ENCODE measurements at places on chromosomes 12 and 14. TPM values are rescaled to one million over a fixed set of nuclear protein-coding genes. Genes with fewer than 3 reads are reported as not detected.
A peak's percentile ranks its signal among the peaks of the same experiment; 100 is the strongest.

The TMTC2 gene
- total RNA-seq = 19.8 TPM

The PRH1 gene
- 64.8 TPM for total RNA-seq

The CCDC184 gene
- total RNA-seq = 0.79 TPM

- no peak for DNase-seq
- no peak overlapping the region for H3K4me3 ChIP-seq
- no peaks in the 10 kb centered on the region for H3K4me1 ChIP-seq
- H3K27ac ChIP-seq = no peak overlapping the region
- no peaks in the 10 kb centered on the region for H3K36me3 ChIP-seq
- no peaks in the 10 kb centered on the region for H3K27me3 ChIP-seq
These were observed 23.9 kb downstream of the NCKAP1L start for GRCh38 chr12:54521293-54522060.

GRCh38 chr12:19572920-19573558 is 133.7 kb downstream of the AEBP2 start:
- DNase-seq = peak; percentile 13
- H3K27me3 ChIP-seq = no peaks in the 10 kb centered on the region
- no peak overlapping the region for H3K27ac ChIP-seq
- no peaks in the 10 kb centered on the region for H3K36me3 ChIP-seq
- peaks cover 26% of the 10 kb centered on the region for H3K4me1 ChIP-seq

DNA sequence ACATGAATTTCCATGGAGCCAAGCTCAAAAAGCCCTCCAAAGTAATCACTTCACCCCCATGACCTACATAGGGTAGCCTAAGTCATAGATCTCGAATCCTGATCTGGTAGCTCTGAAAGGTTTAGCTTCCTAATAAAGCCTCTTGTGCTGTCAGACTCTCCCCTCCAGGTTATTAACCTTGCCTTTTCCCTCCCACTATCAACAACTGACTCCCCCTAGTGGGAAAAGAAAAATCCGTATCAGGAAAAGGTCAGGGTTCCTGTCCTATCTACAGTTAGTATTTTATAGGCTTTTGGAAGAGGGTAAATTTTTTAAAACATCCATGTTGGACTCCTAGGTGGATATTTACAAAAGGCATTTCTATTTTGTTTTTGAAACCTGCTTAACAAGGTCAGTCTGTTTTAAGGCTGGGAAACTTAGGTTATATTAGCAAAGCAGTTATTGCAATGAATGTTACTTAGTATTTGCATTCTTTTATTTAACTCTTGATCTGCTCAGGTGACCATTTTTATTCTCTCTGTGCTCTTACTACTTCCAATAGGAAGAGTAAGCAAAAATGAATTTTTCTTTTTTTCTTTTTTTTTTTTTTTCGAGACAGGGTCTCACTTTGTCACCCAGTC is 8.0 kb downstream of the YY1 start:
- H3K4me3 ChIP-seq = no peak overlapping the region
- H3K27me3 ChIP-seq = no peaks in the 10 kb centered on the region
- no peak for DNase-seq
- H3K27ac ChIP-seq = peak overlapping the region; percentile 68
- H3K4me1 ChIP-seq = peaks cover 59% of the 10 kb centered on the region

- H3K4me3 ChIP-seq = peak overlapping the region; percentile 65
- H3K4me1 ChIP-seq = peaks cover 30% of the 10 kb centered on the region
- no peak for DNase-seq
- H3K27me3 ChIP-seq = peaks cover 26% of the 10 kb centered on the region
- H3K27ac ChIP-seq = peak overlapping the region; percentile 72
These were observed 687 bp downstream of the ASIC1 start for GRCh38 chr12:50057896-50058670.

DNA sequence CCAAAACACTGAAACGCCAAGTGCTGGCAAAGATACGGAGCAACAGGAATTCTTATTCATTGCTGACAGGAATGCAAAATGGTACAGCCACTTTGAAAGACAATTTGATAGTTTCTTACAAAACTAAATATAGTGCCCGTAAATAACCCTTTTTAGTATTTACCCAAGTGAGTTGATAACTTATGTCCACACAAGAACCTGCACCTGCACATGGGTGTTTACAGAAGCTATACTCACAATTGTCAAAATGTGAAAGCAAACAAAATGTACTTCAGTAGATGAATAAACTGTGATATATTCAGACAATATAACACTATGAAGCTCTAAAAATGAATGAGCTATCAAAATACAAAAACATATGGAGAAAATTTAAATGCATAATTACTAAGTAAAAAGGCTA is 86.6 kb downstream of the ATXN7L3B start:
- DNase-seq = no peak
- no peak overlapping the region for H3K4me3 ChIP-seq
- H3K27ac ChIP-seq = no peak overlapping the region
- no peaks in the 10 kb centered on the region for H3K4me1 ChIP-seq
- H3K27me3 ChIP-seq = no peaks in the 10 kb centered on the region
- no peaks in the 10 kb centered on the region for H3K36me3 ChIP-seq

DNA sequence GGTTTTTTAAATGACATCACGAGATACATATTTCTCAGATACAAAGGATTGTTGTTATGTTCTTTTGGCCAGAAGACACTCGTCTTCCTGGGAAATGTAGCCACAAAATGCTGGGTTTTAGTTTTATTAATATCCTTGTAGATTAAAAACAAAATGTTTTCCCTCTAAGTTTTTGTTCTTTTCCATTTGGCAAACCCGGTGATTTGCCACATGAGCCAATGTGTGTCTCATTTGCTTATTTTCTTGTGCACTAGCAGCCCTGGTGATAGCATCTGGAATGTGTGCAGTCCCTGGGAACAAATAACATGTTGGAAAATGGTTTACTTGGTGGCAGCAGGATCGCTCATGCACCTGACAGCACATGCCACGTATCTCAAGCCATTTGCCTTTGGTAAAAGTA is 61.0 kb downstream of the HMGA2 start:
- peaks cover 7% of the 10 kb centered on the region for H3K4me1 ChIP-seq
- H3K36me3 ChIP-seq = no peaks in the 10 kb centered on the region
- no peak overlapping the region for H3K4me3 ChIP-seq
- no peaks in the 10 kb centered on the region for H3K27me3 ChIP-seq
